Osteoblast (primary cell): ENCODE measurements at places on chromosomes 6 and 20. TPM values are rescaled to one million over a fixed set of nuclear protein-coding genes. Genes with fewer than 3 reads are reported as not detected.

SLC16A10 gene
- under 0.01 TPM in 1 of 2 replicates, not detected in the other for total RNA-seq

SLC17A3 gene
- not detected in 2 replicates for total RNA-seq

NRSN1 gene
- not detected in 2 replicates for total RNA-seq

TOX2 gene
- total RNA-seq: 0.88 and 1.1 TPM in 2 replicates

GRCh38 chr6:90892271-90892670 lies 305.4 kb upstream of the MAP3K7 start:
- DNase-seq: no peak
